ENCODE measurements at places on chromosomes 3 and 15.

GRCh38 chr15:68526269-68526668, 52.5 kb upstream of the CORO2B start:
- no peak for ATAC-seq

DNA sequence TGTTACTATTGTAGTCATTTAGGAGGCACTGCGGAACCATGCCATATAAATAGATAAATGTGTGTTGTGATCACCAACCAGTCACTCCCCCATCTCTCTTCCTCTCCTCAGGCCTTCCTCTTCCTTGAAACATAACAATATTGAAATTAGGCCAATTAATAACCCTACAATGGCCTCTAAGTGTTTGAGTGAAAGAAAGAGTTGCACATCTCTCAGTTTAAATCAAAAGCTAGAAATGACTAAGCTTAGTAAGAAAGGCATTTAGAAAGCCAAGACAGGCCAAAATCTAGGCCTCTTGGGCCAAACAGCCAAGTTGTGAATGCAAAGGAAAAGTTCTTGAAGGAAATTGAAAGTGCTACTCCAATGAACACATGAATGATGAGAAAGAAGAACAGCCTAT, 8.1 kb upstream of the DNASE1L3 start:
- no peak for ATAC-seq

- no peak for ATAC-seq
Measured at GRCh38 chr15:67468416-67468815, 52.5 kb upstream of the C15orf61 start.

DNA sequence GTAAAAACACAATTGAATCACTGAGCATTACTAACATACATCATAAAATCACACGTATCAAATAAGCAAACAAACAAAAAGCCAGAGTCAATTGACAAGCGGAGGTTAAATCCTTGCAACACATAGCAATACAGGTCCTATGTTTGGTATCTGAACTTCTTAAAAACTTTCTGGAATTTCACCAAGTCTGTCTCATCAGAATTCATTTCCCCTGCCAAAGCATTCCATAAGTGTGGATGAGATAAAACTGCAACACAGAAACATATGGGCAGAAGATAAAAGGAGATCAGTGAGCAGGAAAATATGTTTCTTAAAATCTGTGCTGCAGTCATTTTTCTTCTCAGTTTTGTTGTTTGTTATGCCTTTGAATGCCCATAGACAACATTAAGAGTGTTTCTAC, 1155.5 kb downstream of the TBL1XR1 start:
- no peak for ATAC-seq

DNA sequence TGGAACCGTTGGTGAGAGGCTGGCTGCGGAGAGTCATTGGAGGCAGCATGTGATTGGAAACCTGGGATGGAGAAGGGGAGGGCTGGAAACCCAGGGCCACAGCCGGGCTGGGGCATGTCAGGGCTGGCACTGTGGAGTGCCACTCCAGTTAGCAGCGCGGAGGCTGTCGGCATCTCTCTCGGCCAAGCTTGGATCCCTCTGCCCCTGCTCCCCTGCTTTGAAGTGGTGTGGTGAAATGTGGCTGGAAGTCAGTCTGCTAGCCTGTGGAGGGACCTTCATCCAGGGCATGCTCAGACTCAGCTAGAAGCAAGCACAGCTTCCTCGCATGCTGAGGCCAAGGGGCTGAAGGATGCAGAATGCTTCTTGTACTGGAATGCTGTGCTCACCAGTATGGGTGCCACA, 13.5 kb downstream of the SLCO3A1 start:
- no peak for ATAC-seq

- ATAC-seq: no peak
Measured at GRCh38 chr3:107810171-107811071, 280.4 kb downstream of the CD47 start.

DNA sequence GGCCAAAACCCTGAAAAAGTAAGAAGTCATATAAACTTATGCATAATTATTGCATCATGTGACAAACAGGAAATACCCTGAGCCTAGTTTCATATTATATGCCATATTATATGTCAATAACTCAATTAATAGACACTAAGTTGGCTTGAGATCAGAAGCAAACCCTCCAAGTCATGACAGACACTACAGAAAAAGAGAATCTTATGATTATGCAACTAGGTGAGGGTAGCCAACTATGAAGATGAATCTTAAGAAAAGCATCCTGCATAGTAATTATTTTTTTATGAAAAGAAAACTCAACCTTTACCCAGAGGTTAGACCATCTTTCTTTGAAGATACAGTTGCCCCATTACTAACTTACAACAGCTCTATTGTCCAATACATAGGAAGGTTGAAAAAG, 192.4 kb upstream of the VEPH1 start:
- no peak for ATAC-seq

DNA sequence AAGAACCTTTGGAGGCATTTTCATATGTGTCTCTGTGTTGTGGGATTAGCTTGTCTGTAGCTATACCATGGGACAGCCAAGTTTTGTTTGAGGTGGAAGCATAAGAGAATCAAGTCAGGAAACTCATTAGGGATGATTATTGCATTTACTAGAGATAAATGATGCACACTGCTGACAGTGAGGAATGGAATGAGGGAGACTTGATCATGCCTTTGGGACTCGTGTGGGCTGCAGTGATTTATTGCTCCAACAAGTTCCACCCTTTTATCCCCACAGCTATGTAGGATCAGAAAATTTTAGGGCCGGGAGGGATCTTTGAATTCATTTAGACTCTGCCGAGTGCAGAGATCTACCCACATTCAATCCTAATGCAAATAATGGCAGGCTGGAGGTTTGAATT, 16.3 kb downstream of the ZNF385D start:
- no peak for ATAC-seq

GRCh38 chr3:58351920-58352319, 19.2 kb downstream of the PXK start:
- ATAC-seq: no peak

DNA sequence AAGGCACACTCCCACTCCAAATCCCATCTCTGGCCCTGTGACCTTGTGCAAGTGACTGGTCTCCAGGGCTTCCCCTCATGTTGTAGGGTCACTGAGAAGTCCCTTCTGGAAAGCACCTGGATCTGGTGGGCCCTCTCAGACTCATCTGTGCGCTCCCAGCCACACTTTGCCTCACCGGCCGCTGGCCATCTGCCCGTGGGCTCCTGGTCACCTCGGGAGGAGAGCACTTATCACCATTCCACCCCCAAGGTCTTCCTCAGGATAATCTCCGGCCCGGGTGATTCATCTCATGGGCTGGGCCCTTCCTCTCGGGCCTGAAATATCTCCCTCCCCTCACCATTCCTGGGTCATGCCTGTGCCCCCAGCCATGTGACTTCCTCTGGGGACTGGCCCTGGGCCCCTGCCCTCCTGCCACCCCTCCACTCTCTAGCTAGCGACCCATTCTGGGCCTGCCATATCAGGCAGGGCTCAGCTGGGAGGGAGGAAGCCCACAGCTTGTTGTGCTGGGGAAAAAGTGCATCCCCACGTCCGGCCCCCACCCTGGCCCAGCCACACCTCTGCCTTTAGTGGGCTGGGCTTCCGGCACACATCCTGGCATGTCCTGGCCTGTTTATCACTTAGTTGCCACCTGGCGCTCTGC, 10.6 kb upstream of the WNT7A start:
- ATAC-seq: no peak

DNA sequence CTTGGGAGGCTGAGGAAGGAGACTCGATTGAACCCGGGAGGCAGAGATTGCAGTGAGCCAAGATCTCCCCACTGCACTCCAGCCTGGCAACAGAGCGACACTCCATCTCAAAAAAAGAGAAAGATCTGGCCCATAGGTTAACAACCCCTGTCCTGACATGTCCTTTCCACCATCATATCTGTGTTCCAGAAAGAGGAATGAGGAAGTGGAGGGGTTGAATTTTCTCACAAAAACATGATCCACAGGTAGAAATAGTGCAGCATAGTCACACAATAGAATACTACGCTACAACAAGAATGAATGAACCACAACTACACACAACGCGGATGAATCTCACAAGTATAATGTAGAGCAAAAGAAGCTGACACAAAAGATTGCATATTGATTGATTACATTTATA, 4.7 kb upstream of the SLC51B start:
- no peak for ATAC-seq

DNA sequence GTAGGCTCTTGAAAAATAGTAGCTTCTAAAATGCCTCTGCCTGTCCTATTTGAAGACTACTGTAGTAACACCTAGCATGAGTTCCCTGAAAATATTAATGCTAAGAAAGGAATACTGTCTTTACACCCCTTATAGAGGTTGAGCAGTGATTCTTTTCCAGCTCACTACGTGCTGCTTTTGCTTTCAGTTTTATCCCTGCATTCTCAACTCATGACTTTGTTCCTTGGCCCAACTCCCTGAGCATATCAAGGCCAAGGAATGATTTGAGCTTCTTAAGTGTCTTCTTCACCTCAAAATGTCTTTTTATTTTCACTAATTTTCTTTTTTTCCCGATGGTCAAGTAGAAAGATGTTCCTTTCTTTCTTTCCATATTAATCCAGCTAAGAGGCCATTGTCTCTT, 16.5 kb upstream of the P2RY13 start:
- no peak for ATAC-seq

DNA sequence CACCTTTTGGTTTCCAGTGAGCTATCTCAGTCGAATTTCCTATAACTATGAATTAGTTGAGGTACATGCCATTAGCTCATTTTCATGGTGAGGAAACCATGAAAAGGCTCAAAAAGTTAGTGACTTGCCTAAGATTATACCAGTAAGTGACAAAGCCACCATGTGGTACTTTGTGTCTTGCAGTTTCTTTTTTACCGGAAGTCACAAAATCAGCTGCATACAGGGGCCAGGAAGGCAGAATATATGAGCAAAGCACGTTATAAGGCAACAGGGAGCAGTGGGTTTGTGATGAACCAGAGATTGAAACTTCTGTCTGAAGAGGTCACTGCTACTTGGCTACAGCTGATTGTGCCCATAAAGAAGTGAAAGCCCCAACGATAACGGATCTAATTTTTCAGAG, 50.3 kb downstream of the CMTM8 start:
- no peak for ATAC-seq

GRCh38 chr3:50251220-50251619, 15.2 kb downstream of the GNAI2 start:
- no peak for ATAC-seq

- ATAC-seq: no peak
Measured at GRCh38 chr3:170465955-170466354, 47.3 kb downstream of the CLDN11 start.

GRCh38 chr15:99944131-99944530, 210.9 kb upstream of the LYSMD4 start:
- no peak for ATAC-seq

- no peak for ATAC-seq
Measured at GRCh38 chr15:67892559-67893377, 52.9 kb upstream of the RNU6-1 start.

GRCh38 chr3:185024966-185025365, 127.9 kb downstream of the C3orf70 start:
- ATAC-seq: no peak

DNA sequence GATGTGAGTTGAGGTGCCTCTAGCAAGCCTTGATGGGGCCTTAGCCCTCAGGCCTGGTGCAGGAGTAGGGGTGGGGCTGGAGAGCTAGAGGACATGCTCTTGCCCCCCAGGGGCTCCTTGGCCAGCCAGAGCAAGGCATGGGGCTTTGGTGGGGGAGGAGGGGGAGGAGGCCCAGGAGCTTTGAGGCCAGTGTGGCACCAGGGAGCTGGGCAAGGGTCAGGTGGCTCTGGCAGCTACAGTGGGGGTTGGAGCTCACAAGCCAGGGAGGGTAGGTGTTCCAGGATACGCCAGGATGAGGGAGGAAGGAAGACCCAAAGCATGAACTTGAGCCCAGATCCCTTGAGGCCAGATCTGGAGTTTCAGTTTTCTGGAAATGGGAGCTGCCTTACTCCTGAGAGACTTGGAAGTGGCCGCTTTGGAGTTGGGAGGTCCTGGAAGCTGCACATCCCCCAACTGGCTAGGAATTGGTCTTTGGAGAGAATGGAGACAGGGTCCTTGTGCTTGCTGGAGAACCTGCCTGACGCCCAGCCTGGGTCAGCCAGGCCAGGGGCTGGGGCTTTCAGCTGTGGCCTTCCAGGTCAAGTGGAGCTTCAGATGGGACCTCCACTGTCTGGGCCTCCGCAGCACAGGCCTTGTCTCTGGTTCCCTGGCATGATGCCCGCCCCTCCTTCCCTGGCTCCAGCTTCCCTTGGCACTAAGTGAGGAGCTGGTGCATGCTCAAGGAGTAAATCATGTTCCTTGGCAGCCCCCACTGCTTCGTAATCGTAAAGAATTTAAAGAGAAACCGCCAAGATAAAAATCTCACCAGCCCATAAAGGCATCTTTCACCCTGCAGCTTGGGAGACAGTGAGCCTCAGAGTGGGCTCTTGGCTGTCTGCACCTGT, 8.7 kb downstream of the SEMA3F start:
- ATAC-seq: no peak

- ATAC-seq: no peak
Measured at GRCh38 chr3:137770066-137770834, 6.1 kb downstream of the SOX14 start.

DNA sequence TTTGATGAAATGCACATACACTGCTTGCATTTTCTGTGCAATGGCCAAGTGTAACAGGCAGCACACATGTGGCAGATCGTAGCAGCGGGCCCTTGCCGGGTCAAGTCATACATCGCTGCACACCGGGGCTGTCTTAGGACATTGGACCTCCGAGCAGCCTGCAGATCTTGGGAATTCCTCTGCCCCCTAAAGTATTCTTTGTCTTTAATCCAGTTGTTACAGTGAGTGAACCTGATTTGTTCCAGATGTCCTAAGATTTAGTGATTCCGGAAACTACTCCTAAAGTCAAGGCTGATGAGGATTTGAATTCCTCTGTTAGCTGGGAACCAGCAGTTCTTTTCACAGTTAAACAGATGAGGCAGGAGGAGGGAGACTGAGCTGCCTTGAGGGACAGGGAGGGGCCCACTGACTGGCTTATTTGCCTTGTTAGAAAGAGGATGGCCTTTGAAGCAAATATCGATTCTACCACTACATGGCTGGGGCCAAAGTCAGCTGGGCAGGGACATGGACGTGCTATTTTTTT, 190.7 kb upstream of the CTDSPL start:
- ATAC-seq: peak; percentile 63

Data from motor neuron (in vitro differentiated cells).